Stimulated activated CD4-positive, alpha-beta T cell treated with anti-CD3 and anti-CD28 coated beads, Interleukin-1b, Interleukin-23, amount 100 ng/mL, for 1 hour (primary cell): ENCODE measurements at places on chromosomes 4 and X.

DNA sequence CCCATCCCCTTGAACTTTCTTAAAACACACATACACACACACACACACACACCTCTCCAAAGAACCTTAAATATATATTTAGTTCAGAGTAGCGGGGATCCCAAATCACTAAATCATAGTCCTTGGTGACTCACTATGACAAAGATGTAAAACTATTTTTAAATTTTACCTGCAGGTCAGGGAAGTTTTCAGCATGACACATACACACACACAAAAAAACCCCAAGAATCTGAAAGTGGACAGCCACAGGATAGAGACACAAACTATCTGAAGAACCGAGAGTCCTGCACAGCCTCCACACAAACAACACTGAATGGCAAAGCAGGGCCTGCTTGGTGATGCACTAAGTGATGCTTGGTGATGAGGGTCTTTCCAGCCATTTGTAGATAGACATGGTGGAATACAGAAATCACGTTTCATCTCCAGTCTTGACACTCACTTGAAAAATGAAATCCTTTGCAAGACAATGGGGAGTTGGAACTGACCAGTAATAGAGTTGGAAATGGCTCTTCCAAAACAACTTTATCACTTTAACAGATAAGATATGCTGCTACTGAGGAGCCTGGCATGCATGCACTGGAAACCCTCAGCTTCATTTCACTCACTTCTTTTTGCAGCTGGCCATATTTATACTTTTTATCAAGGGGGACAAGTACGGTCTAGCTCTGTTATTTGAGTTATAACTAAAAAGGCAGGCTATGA is 307.3 kb downstream of the RAPGEF2 start:
- DNase-seq: no peak

DNA sequence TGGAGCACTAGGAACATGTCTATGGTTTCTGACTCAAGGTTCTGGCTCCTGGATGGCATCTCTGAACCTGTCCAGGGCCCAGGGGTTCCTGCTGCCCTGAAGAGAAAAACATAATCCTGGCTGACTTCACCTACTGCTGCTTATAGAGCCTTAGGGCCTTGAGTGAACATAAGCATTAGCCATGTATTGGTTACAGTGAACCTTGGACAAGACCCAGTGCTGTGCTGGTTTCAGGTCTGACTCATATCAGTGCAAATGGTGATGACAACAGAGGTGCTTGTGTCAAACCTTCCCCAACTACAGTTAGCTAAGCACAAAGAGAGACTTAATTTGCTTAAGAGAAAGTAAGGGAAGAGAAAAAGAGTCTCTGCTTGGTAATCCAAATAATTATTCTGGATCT is 1047.2 kb downstream of the GLUD2 start:
- DNase-seq: no peak

- peak; percentile 0 for DNase-seq
Observed at GRCh38 chrX:109732017-109732801, 848 bp downstream of the ACSL4 start.

DNA sequence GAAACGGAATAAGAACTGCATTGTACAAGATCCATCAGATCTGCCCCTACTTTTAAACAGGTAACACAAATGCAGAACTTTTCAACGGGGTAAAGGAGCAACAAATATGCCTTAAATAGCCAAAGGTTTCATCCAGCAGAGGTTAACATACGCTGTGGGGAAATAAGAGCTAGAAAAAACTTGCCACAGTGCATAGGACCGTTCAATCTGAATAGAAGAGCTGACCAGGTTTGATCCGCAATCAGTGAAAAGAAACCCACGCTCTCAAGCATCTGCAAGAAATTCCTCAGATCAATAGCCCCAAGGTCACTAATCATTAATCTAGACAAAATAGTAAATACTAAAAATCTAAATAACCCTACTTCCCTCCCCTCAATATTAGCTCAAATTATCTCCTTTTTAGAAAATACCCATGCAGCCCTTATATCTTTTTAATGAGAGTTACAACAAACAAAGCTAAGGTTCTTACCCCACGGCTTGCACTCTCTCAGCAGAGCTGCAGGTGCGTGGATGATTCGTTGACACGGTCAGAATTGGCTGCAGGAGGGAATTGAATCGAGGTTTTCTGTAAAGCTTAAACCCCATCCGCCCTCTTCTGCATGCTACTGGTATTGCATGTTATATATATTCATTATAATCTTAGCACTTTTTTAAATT is at the start of gene TLR10:
Gene TLR10, minus strand, starts transcription at position 539 of the 657 bp plus-strand sequence. CDS start 7,400 bp downstream, outside the sequence.
- DNase-seq: no peak

DNA sequence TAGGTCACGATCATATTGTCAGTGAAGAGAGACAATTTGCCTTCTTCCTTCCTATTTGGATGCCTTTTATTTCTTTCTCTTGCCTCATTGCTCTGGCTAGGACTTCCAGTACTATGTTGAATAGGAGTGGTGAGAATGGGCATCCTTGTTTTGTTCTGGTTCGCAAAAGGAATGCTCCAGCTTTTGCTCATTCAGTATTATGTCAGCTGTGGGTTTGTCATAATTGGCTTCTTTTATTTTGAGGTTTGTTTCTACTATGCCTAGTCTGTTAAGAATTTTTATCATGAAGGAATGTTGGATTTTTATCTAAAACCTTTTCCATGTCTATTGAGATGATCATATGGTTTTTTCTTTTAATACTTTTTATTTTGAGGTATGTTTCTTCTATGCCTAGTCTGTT is 152.3 kb upstream of the MAD2L1 start:
- DNase-seq: no peak

GRCh38 chrX:127129510-127129909 is 310.0 kb downstream of the PRR32 start:
- DNase-seq: no peak

DNA sequence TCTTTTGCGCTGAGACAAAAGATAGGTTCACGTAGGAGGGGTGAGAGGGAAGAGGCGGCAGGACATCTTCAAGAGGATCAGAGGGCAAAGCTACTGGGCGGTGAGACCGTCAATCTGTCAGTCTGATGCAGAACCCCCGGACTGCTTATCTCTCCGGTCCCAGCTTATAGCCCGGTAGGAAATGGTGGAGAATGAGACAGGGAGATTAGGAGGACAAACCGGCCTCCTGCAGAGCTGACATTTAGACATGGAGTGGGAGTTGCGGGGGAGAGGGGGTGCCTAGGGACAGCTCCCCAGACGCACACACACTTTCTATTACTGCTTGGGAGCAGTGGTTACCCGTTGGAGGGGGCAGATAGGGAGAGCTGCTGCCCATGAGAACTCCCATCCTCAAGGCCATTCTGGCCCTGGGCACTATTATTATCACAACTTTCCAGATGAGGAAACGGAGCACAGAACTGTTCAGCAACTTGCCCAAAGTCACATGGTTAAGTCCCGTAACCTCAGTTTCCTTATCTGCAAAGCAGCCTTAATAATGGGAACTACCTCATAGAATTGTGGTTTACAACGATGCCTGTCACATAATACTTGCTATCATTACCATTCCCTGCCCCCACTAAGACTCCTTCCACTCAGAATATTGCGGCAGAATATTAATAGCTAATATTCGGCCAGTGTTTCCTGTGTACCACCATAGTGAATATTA is 1.1 kb upstream of the HDAC6 start:
- no peak for DNase-seq

DNA sequence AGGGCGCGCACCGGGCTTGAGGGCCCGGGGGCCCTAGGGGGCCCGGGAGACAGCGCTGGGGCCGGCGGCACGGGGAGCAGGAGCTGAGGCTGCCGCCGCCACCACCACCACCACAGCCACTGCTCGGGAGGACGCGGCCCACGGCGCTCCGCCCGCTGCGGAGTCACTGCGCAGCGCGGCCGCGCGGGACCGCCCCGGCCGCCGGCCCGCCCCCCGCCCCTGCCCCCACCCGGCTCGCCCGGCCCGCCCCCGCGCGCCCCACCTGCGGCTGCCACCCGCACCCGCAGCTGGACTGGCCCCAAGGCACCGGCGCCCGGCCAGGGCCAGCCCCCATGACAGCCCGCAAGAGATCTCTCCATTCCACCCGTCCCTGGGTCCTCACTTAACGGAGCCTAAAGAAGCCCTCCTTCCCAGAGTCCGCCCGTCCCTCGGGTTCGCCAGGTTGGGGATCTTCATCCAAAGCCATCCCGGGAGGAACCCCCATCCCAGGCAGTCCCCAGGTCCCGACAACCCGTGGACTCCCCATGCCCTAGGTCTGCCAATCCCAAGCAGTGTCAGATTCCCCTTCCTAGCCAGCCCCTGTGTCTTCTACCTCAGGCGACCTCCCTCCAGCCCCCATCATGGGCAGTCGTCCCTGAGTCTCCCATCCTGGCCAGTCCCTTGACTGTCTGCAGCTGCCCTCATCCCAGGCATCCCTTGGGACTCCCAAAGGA is 40.0 kb upstream of the IQSEC2 start:
- DNase-seq: no peak

GRCh38 chr4:101027721-101028120 is 319.6 kb downstream of the PPP3CA start:
- DNase-seq: no peak

GRCh38 chrX:47807548-47807947 is 29.2 kb upstream of the ZNF81 start:
- no peak for DNase-seq

DNA sequence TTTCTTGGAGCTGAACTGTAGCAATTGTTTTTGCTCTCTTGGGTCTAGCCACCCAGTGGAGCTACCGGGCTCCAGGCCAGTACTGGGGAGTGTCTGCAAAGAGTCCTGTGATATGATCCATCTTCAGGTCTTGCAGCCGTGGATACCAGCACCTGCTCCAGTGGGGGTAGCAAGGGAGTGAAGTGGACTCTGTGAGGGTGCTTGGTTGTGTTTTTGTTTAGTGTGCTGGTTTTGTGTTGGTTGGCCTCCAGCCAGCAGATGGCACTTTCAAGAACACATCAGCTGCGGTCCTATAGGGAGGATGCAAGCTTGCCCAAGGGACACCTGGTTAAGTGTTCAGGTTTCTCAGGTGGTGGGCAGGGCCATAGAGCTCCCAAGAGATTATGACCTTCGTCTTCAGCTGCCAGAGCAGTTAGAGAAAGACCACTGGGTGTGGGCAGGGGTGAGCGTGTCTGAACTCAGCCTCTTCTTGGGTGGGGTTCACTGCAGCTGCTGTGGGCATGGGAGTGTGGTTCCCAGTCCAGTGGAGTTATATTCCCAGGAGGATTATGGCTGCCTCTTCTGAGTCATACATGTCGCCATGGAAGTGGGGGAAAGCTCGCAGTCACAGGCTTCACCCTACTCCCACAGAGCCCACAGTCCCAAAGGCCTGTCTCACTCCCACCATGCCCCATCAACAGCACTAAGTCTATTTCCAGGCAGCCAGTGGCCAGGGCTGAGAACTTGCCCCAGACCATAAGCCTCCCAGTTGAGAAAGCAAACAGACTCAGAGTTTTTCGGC is 811.6 kb downstream of the GLUD2 start:
- DNase-seq: no peak

DNA sequence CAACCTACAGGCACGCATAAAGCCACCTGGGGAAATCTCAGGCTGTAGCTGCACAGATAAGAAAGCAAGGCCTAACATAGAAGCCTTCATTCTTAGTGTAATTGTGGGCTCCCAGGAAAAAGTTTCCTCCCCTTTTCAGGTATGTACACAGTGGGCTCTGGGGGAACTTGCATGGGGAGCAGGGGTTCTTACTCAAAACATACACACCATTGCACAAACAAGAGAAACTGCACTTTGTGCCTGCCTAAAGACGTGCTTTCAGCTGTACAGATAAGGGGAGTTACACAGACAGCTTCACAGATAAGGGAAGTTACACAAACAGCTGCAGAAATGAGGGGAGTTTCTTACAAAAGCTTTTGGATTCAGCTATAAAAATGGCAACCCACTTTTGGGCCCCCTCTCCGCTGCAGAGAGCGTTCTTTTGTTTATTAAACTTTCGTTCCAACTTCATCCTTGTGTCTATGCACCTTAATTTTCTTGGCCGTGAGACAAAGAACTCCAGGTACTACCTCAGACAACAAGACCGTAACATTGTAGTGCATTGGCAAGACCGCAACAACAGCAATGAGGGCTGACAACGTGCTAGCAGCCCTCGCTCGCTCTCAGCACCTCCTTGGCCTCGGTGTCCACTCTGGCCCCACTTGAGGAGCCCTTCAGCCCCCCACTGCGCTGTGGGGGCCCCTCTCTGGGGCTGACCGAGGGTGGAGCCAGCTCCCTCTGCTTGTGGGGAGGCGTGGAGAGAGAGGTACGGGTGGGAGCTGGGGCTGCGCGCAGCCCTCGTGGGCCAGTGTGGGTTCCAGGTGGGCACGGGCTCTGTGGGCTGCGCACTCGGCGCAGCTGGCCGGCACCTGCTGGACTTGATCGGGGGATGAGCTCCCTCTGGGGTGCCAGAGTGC is 317.5 kb downstream of the RAPGEF2 start:
- DNase-seq: no peak

DNA sequence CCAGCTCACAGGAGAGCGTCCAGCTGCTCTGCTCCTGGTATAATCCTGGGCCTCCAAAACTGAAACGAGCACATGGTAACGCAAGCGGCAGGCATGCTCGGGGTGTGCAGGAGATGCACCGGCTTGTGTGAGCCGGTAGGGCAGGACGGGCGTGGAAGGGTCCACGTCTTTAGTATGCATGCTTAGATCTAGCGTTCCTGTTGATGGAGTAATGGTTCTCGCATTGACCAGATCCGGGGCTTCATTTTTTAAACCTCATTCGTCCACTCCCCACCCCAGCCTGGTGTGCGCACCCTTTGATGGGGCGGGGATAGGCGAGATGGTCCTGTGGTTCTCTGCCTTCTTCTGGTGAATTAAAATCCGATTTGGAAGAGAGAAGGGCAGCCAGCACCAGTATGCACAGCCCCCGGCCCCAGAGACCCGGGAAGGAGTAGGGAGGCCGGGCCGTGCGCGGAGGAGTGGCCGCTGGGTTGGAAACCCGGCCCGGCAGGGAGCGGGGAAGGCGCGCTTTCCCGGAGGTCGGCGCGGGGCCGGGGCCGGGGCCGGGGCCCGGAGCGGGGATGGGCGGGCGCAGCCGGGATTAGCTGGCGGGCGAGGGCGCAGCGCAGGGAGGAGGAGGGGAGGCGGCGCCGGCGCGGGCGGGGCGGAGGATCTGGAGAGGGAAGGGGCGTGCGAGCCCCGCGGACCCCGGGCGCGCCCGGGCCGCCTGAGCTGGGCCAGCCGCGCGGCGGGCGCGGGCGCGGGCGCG is 39.9 kb downstream of the FAM149A start:
- no peak for DNase-seq

GRCh38 chrX:148958901-148959300 is 458.5 kb downstream of the AFF2 start:
- DNase-seq: no peak

DNA sequence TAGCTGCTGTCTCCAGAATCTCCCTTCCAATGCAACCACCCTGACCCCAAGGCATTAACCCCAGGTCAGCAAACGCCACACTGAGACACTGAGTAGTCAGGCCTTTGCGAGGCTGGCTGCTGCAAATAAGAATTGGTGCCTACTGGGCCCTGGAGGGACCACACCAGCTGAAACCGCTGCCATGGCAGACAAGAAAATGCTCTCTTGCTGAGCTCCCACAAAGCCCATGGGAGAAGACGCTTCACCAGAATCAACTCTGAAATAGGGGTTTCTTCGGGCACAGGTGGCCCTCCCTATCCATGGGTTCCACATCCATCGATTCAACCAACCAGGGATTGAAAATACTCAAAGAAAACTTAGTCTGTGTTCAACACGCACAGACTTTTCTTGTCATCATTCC is 26.7 kb upstream of the CRMP1 start:
- DNase-seq: no peak

GRCh38 chrX:40474205-40474626 is 106.6 kb upstream of the ATP6AP2 start:
- DNase-seq: no peak
